ENCODE measurements at places on chromosomes 7 and 10. TPM values are rescaled to one million over a fixed set of nuclear protein-coding genes. Genes with fewer than 3 reads are reported as not detected.

Gene CXCL12
- 89.6 TPM for total RNA-seq

Gene FUOM
- 12.1 TPM for total RNA-seq

Gene EPO
- total RNA-seq = not detected

Gene CYP2C8
- 0.79 TPM for total RNA-seq

DNA sequence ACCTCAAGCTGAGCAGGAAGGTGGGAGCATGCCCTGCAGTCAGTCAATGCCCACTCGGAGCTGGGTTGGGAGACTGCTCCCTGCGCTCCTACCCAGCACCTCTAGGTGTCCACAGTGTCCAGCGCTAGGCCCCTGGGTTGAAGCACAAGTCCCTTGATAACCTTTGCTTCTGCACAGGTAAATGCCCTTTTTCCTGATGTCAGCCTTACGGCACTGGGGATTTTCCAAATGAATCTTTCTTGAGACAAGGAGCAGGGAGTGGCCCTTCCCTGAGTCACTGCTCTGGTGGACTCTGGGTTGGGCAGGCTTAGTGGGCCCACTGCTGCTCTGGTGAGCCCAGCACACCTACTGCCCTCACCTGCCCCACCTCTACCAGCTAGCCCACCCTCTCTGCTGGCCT lies 61.9 kb upstream of the OPN4 start:
- H3K4me1 ChIP-seq = no peaks in the 10 kb centered on the region
- no peaks in the 10 kb centered on the region for H3K36me3 ChIP-seq
- no peaks in the 10 kb centered on the region for H3K27me3 ChIP-seq
- H3K4me3 ChIP-seq = no peak overlapping the region

GRCh38 chr10:46288601-46289206 lies 1.9 kb downstream of the ANTXRL start:
- no peaks in the 10 kb centered on the region for H3K27me3 ChIP-seq
- H3K4me1 ChIP-seq = peaks cover 26% of the 10 kb centered on the region
- DNase-seq = no peak

GRCh38 chr10:76172020-76172419 lies 740.6 kb downstream of the LRMDA start:
- H3K4me1 ChIP-seq = no peaks in the 10 kb centered on the region
- no peaks in the 10 kb centered on the region for H3K36me3 ChIP-seq
- no peaks in the 10 kb centered on the region for H3K27me3 ChIP-seq
- no peak for DNase-seq
- H3K4me3 ChIP-seq = no peak overlapping the region
- no peak overlapping the region for H3K27ac ChIP-seq

DNA sequence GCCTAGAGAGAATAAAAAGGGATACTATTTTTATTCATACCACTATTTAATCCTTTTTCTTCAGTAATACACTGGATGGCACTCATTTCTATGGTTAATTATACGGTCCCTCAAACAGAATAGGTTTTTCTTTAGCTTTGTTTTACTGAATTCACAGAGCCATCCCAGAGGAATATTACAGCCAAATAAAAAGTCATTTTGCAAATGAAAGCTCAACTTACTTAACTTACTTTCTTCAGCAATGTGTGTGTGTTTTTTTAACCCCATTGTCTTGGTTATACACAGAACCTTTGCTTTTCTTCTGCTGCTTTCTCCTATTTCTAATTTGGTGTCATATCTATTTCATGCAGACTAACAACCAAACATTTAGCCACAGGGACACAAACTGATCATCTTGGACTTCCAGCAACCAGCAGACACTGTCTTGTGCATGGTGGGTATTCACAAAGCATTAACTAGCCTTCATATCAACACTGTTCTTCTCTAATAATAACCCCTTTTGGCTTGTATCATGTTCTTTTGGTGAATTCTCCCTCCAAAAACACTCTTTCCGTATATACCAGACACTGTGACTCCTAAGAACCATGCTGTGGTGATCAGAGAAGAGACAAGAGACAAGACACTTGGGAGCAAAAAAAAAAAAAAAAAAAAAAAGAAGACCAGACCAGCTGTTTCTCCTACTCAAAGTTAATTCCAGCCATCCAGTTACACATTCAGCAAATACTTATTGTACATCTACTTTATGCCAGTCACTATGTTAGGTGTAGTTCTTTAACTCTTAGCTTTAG lies 40.4 kb downstream of the PIP4K2A start:
- no peaks in the 10 kb centered on the region for H3K36me3 ChIP-seq
- H3K4me1 ChIP-seq = peaks cover 44% of the 10 kb centered on the region
- H3K4me3 ChIP-seq = no peak overlapping the region
- DNase-seq = no peak
- H3K27me3 ChIP-seq = no peaks in the 10 kb centered on the region

- H3K4me1 ChIP-seq = no peaks in the 10 kb centered on the region
- no peak overlapping the region for H3K4me3 ChIP-seq
- H3K36me3 ChIP-seq = no peaks in the 10 kb centered on the region
- no peaks in the 10 kb centered on the region for H3K27me3 ChIP-seq
Observed at GRCh38 chr10:58152673-58153263, 114.9 kb downstream of the IPMK start.

Measured in left lung (tissue), 14 donors.